ENCODE measurements at places on chromosomes 1 and 21.

DNA sequence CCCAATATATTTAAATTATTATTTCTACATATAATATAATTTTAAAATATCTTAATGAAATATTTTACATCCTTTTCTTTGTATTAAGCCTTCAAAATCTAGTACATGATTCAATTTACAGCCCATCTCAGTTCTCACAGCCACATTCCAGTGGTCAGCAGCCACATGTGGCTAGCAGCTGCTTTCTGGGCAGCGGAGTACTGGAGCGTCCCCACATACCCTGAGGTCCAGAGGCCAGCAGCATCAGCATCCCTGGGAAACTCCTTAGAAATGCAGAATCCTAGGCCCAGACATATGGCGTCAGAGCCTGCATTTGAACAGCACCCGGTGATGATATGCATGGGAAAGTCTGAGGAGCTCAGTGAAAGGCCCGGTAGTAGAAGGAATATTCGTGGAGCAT is 8.6 kb upstream of the LHX4 start:
- no peak for DNase-seq

GRCh38 chr1:94285031-94285654 is 47.8 kb upstream of the ARHGAP29 start:
- no peak for DNase-seq

- no peak for DNase-seq
These were observed 23.2 kb upstream of the ARHGEF16 start for GRCh38 chr1:3431266-3431665.

GRCh38 chr21:39504230-39504629 is 52.5 kb downstream of the SH3BGR start:
- no peak for DNase-seq

DNA sequence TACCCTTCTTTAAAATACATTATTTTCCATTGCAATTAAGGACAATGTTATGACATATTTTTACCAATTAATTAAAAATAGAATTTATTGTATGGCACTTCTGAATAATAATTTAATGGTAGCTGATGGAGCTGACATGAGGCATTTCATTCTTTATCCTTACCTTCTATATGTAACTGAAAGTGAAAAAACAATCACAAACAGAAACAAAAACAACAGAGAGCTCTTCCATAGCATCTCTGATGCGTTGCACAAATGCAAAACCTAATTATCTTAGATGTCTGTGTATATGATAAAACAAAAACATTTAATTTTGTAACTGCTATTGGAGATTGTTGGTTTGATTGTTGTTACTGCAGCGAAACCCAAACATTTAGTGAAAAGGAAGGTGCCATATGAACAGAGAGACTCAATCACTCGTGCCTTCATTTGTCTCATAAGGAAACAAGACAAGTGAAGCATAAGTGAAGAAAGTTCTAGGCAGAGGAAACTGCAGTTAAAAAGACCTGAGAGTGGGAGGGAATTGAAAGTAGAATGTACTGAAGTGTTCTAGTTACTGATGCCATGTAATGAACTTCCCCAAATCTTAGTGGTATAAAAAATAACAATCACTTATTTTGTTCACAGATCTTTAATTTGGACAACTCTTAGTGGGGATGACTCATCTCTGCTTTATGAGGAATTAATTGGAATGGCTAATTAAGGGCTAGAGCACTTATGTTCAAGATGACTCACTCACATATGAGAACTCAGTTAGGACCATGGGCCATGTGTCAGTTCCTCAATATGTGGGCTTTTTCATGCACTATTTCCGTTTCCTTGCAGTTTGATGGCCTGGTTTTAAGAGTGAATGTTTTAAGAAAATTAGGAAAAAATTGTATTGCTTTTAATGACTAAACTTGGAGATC is 245.0 kb upstream of the OLFM3 start:
- DNase-seq = no peak

- no peak for DNase-seq
These were observed 250.4 kb downstream of the NFIA start for GRCh38 chr1:61332796-61333195.

DNA sequence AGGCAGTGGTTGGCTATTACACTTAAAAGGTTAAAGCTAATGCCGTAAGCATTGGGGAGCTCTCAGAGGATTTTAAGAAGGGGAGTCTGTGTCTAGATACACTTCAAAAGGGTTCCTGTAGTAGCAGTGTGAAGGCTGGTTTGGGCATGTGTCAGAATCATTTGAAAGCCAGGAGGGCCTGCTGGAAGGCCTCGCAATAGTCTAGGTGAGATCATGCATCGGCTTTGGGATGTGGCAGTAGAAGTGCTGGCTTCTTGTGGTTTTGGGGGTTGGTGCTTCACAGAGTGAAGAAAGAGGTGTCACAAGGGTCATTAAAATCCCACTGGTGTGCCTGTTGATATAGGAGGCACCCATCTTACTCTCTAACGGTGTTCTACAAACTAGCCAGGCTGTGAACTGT is 85.7 kb downstream of the ST6GALNAC3 start:
- no peak for DNase-seq

DNA sequence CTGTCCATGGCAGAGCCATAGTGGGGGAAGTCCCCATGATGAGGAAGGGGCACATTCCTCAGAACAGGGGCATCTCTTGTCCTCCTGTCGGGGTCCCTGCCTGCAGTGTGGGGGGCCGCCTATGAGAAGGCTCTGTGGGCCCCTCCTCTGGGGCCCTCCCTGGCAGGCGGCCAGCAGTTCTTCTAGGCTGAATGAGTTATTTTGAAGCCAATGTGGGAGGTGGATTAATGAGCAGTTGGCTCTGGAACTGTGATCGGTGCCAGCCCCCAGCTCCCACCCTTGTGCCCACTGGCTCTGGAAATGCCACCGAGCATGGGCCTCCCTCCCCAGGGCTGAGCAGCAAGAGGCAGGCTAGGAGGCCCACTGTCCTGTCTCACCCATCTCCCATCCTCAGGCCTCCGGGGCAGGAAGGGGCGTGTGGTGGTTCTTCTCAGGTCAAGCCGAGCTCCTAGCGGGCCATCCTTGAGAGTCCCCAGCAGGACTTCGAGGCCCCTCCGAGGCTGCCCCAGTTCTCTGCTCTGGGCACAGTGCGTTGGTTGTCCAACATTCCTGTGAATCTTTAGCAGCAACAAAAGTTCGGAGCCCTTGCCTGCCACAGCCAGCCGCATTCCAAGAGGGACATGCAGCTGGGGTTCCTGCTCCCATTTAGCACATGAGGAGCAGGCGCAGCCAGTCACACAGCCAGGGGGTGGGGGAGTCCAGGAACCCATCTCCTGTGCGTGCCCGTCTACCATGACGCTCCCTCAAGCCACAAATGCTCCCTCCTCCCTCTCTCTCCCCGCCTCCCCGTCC is 57.2 kb downstream of the EDN2 start:
- DNase-seq = no peak

DNA sequence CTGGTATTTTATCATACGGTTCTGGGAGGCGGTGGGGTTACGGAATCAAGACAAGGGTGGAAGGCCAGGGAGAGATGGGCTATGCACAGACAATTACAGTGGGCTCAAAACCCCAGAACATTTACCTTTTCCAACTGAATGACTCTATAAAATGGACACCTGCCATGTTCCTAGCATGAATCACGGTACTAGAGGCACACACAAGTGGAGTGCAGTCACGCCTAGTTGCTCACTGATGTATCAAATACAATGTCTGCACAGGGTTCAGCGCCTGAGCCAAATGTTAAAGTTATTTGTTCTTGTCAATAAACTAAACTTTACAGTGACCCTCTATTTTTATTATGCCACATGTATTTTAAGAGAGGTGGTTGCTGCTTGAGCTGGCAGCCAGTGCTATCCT is 121.4 kb downstream of the ATG4C start:
- DNase-seq = no peak

- no peak for DNase-seq
These were observed 1.1 kb downstream of the ADGRB2 start for GRCh38 chr1:31762726-31763670.

DNA sequence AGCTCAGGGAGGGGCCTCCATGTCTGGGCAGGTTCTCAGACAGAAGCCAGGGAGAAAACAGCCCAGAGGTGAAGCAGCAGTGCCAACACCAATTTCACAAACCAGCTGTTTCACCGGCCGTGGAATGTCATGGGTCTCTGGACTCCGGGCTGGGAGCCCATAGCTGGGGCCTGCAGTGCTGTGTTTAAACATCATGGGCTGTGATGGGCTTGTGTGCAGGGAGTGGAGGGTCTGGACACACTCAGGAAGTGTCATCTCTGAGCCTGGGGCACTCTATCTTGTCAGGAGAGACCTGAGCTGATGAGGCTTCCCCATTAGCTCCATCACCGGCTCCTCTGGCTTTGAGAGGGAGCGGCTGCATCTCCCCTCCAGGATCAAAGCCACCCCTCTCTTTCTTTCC is 173.6 kb upstream of the IGSF21 start:
- DNase-seq = no peak

DNA sequence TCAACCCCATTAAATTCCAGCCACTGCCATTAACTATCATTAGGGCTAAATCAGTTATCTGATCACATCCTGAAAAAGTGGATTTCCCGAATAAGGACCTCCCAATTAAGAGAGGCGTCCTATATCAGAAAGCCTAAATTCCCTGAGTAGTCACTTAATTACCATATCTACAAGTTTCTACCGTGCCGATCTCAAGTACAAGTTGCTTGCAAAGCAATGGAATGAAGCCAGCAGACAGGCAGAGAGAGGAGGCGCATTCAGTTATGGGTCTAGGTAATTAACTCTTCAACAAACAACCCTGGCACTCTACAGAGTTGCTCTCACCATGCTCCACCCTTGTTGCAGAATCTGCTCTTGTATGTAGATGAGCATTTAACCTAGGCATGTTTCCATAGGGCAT is 494.6 kb upstream of the RUNX1 start:
- no peak for DNase-seq

- peak; percentile 19 for DNase-seq
These were observed 27.8 kb downstream of the FBXO42 start for GRCh38 chr1:16324456-16324890.

DNA sequence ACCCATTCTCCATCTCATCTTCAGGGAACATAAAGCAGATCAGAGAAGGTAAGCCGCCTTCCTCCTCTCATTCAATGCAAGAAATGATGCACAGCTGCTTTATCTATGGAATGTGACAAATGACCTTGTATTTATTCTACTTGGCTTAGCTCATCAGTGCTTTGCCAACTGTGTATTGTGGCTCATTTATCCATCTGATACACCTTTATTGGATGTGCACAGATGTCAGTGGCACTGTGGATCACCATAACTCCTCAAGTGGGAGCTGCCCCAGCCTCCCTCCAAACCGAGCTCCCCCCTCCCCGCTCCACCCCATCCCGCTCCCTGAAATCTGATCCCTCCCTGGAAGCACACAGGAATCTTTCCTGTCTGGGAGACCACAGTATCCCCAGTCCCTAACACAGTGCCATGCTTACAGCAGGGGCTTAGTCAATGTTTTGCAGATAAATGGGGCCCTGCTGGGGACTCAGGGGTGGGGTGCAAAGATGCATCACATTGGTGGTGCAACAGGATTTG is 156.0 kb upstream of the RAB4A start:
- no peak for DNase-seq

DNA sequence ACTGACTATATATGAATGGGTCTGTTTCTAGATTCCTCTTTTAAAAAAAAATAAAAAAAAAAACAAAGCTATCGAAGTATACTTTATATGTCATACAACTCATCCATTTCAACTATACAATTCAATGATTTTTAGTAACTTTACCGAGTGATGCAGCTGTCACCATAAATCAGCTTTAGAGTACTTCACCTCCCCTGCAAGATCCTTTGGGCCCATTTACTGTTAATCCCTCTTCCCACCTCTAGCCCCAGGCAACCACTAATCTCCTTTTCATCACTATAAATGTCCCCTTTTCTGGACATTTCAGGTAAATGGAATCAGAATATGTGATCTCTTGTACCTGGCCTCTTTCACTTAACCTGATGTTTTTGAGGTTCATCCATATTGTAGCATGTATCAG is 133.9 kb downstream of the PEX14 start:
- no peak for DNase-seq

GRCh38 chr1:93546162-93546863 is 98.4 kb downstream of the FNBP1L start:
- DNase-seq = no peak

DNA sequence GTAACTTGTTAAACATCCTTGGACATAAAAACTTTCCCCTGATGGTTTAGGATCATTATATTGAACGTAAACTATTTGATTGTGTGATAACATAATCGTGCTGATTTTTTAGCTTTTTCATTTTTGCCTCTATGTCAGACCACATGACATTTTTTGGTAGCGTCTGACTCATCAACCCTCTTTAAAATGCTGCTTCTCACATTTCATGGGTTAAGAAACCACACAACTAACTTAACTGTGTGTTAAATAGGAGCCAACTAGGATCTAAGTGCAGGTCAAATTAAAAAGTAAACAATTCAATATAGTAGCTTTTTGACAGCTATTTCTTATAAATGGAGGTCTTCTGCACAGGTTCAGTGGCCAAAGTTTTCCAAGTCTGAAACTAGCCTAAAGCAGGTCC is 9.8 kb downstream of the BTG3 start:
- no peak for DNase-seq

DNA sequence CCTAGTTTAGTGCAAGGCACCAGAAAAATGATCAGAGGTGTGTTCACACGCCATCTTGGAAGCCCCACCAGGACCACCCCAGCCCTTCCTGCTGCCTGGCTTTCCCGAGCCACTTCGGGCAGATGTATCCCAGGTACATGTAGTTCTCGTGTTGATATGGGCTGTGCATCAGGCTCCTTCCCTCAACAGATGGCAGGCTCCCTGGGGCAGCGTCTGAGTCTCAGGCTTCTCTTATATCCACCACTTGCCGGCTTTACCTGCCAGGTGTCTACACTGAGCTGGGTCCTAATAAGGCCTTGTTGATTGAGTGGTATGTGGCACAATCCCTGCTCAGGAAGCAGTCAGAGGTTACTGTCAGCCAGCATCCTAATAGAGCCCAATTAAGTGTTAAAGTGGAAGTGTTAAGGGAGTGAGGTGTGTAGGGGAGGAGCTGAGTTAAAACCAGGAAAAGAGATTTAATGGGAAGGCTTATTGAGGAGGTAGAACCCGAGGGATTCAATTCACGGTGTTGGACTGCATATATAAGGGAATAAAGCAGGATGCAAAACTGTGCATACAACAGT is 8.5 kb downstream of the GPA33 start:
- no peak for DNase-seq

GRCh38 chr21:38999161-38999560 is 184.1 kb downstream of the PSMG1 start:
- DNase-seq = no peak

- DNase-seq = no peak
These were observed 89.8 kb downstream of the KIF14 start for GRCh38 chr1:200530623-200531261.

- DNase-seq = no peak
These were observed 20.9 kb downstream of the HENMT1 start for GRCh38 chr1:108639899-108640560.

DNA sequence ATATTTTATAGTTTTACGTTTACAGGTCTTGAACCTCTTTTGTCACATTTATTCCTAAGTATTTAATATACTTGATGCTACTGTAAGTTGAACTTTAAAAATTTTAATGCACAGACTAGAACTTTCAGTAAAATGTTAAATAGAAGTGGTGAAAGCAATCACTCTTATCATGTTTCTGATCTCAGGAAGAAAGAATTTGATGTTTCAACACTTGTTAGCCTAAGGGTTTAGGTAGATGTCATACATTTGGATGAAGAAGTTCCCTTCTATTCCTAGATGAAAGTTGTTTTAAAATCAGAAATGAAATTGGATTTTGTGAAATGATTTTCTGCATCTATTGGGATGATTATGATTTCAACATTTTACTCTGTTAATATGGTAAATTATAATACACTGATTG is 63.6 kb upstream of the TTLL7 start:
- no peak for DNase-seq
